ENCODE measurements at places on chromosomes 6 and 20.

GRCh38 chr20:61082720-61083119, 169.3 kb upstream of the CDH4 start:
- no peak for DNase-seq

- no peak for DNase-seq
Observed at GRCh38 chr20:47350691-47351545, 5.6 kb downstream of the ZMYND8 start.

GRCh38 chr6:160735523-160735922, 33.5 kb downstream of the PLG start:
- no peak for DNase-seq

DNA sequence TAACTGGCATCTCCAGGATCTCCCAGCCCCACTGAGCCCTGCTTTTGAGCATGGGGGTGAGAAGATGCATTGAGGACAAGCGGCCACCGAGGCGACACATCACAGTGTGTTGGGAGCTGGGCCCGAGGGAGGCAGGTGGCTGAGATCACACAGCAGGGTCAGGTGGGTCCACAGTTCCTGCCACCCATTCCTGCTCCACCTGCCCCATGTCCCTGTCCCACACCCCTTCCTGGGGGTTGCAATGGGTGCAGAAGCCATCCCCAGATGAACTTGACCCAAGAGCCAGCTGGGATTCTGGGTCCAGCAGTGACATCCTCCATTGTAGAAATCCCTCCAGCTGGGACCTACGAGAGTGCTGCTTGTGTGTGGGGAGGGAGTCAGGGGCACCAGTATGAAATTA, 1.0 kb downstream of the TGM2 start:
- DNase-seq: no peak

GRCh38 chr6:149212206-149212605, 105.3 kb upstream of the TAB2 start:
- DNase-seq: no peak
